ENCODE measurements at places on chromosomes 2 and 18. TPM values are rescaled to one million over a fixed set of nuclear protein-coding genes. Genes with fewer than 3 reads are reported as not detected.

ITGB6 gene
- 0.18 TPM for total RNA-seq

- H3K4me3 ChIP-seq: no peak overlapping the region
- peak overlapping the region; percentile 30 for H3K27ac ChIP-seq
- no peaks in the 10 kb centered on the region for H3K36me3 ChIP-seq
Observed at GRCh38 chr2:48249631-48250473, 280.1 kb upstream of the STON1 start.

REG3A gene
- 8.3 TPM for total RNA-seq

DNA sequence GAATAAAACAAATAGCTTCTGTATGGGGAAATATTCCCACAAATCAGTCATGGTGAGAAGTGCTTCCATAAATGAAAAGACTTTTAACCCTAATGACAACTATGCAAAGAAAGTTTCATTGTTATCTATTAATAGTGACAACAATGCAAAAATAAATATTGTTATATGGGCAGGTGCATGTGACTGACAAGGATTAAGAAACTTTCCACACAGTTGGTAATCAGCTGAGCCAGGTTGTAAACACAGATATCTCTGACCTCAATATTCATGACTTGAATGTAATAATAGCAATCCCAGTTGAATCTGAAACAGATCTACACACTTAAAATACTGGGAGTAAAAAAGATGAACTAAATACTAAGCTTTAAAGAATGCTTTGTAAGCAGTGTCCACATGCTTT lies 517.0 kb upstream of the SOX11 start:
- no peak for DNase-seq
- H3K4me3 ChIP-seq: no peak overlapping the region
- H3K36me3 ChIP-seq: no peaks in the 10 kb centered on the region
- no peak overlapping the region for H3K27ac ChIP-seq
- no peaks in the 10 kb centered on the region for H3K4me1 ChIP-seq

GRCh38 chr2:99707592-99707991 lies 217.8 kb upstream of the REV1 start:
- H3K4me3 ChIP-seq: no peak overlapping the region
- no peaks in the 10 kb centered on the region for H3K36me3 ChIP-seq
- no peak for DNase-seq
- no peak overlapping the region for H3K27ac ChIP-seq

PDK1 gene
- 27.4 TPM for total RNA-seq

- H3K27ac ChIP-seq: no peak overlapping the region
- H3K4me3 ChIP-seq: no peak overlapping the region
- no peaks in the 10 kb centered on the region for H3K27me3 ChIP-seq
- no peaks in the 10 kb centered on the region for H3K36me3 ChIP-seq
- H3K4me1 ChIP-seq: no peaks in the 10 kb centered on the region
Observed at GRCh38 chr2:121721926-121722325, 14.7 kb downstream of the NIFK start.

GRCh38 chr2:18934886-18935285 lies 345.5 kb upstream of the NT5C1B start:
- H3K4me1 ChIP-seq: no peaks in the 10 kb centered on the region
- H3K36me3 ChIP-seq: no peaks in the 10 kb centered on the region
- DNase-seq: no peak
- H3K4me3 ChIP-seq: no peak overlapping the region
- H3K27ac ChIP-seq: no peak overlapping the region
- H3K27me3 ChIP-seq: no peaks in the 10 kb centered on the region

DPP10 gene
- total RNA-seq: not detected

DNA sequence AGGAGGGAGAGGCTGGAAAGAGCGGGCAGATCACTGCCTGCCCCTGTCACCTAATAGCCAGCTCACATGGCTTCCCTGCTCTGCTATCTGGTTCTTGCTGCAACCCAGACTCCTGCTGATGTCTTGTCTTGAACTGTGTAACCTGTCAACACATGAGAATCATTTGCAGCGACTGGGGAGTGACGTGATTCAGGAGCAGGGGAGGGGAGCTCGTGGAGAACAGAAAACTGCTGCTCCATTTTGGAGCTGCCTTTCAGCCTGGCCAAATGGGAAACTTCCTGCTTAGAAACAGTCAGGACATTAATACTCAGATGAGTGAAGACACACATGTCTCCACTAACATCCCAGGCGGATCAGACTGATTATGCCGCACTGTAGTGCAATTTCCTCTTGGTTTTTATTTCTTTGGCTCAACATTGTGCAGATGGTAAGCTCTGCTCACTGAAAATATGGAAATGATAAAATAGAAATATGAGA lies 38.1 kb downstream of the RPL37A start:
- no peaks in the 10 kb centered on the region for H3K36me3 ChIP-seq
- DNase-seq: no peak
- peaks cover 10% of the 10 kb centered on the region for H3K4me1 ChIP-seq
- no peak overlapping the region for H3K4me3 ChIP-seq
- no peaks in the 10 kb centered on the region for H3K27me3 ChIP-seq
- H3K27ac ChIP-seq: peak overlapping the region; percentile 11

DNA sequence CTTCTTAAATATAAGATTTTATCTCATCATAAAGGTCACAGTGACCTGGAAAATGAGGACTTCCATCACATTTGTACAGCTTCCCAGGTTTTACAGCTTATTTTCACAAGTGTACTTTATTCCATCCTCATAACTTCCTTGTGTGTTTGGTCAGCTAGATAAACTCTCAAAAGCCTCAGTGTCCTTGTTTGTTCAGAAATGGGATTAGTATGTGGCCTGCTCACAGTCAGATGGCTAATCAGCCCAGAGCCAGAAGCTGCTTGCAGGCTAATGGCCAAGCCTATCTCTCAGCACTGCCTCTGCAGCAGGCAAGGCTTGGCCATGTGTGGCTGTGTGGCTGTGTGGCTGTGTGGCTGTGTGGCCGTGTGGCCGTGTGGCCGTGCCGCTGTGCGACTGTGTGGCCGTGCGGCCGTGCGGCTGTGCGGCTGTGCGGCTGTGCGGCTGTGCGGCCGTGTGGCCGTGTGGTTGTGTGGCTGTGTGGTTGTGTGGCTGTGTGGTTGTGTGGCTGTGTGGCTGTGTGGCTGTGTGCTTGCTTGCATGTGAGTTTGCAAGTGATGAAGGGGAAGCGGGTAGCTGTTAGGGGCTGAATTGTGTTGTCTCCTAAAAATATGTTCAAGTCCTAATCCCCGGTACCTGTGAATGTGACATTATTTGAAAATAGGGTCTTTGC lies 233.0 kb upstream of the TNP1 start:
- H3K4me3 ChIP-seq: no peak overlapping the region
- H3K27me3 ChIP-seq: peaks cover 2% of the 10 kb centered on the region
- no peak overlapping the region for H3K27ac ChIP-seq
- no peaks in the 10 kb centered on the region for H3K4me1 ChIP-seq
- no peaks in the 10 kb centered on the region for H3K36me3 ChIP-seq
- no peak for DNase-seq

NEURL3 gene
- not detected for total RNA-seq

DNA sequence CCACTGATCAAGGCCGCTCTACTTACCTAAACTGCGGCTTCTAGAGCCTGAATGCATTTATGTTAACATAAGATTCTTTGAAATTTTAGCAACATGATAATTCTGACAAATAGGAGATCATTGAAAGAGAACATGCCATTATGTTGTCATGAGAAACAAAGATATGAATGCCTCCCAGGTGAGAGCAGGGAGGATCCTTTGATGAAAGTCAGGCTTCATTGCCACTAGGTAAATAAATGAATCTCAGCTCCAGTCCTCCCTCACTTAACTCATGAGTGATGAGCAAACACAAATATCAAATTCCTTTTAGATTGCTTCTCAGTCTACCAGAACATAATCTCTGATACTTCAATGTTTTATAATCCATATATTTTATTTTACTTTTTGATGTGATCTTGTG lies 463.2 kb upstream of the CDH7 start:
- H3K27ac ChIP-seq: no peak overlapping the region
- H3K4me1 ChIP-seq: no peaks in the 10 kb centered on the region
- no peaks in the 10 kb centered on the region for H3K36me3 ChIP-seq
- no peak for DNase-seq

DNA sequence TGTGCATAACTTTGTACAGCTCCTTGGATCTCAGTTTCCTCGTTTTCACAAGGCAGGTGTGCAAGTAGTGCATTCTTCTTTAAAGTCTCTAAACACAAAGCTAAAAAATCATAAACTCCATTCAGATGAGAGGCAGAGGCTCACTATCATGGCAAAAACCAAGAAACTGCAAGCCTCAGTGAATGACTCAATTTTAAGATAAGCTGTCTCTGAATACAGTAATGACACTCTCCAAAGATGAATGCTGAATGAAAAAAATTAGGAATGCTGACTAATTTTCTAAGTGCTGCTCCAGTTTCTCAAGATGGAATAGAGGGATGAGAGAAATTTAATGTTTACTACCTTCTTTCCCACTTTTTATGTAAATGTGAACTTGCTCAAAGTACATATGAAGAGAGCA lies 17.2 kb downstream of the B4GALT6 start:
- H3K4me3 ChIP-seq: no peak overlapping the region
- no peak for DNase-seq
- H3K27ac ChIP-seq: no peak overlapping the region
- no peaks in the 10 kb centered on the region for H3K36me3 ChIP-seq

LAMA3 gene
- total RNA-seq: 14.2 TPM

DNA sequence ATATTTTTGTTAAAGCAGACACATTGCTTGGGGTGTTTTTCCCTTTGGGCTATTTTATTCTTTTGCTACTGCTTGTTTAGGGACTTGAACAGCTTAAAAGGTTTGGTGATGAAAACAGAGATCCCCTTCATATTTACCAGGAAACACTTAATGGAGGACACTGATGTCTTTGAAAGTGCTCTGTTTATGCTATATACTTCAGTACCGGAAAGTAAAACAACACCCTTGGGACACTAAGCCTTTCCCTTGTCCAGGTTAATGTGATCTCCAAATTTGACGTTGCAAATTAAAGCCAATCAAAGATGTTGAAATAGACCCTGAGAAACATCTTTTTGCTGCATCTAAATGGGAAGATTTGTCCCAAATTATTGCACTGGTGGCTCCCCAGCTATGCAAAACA lies 564.6 kb upstream of the PKDCC start:
- no peak overlapping the region for H3K27ac ChIP-seq
- no peak for DNase-seq
- no peak overlapping the region for H3K4me3 ChIP-seq
- peaks cover 4% of the 10 kb centered on the region for H3K4me1 ChIP-seq
- H3K36me3 ChIP-seq: no peaks in the 10 kb centered on the region

DNA sequence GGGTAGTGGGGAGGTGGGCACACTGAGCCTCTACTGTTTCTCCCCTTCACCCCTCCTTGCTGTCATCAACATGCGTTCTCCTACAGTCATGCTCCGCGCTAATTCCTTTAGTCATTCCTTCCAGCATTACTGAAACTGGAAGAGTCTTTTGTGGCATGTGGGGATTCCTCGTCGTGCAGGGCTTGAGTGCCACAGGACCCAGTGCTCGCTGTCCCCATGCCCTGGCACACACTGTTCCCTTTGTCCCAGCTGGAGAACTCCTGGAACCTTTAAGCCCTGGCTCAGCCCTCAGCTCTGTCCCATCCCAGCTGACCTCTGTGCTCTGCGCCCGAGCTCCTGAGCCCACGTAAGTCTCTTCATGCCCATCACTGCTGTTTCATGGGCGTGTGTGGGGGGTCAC lies 42.1 kb downstream of the ODC1 start:
- H3K4me1 ChIP-seq: peaks cover 4% of the 10 kb centered on the region
- DNase-seq: no peak
- no peaks in the 10 kb centered on the region for H3K36me3 ChIP-seq

DNA sequence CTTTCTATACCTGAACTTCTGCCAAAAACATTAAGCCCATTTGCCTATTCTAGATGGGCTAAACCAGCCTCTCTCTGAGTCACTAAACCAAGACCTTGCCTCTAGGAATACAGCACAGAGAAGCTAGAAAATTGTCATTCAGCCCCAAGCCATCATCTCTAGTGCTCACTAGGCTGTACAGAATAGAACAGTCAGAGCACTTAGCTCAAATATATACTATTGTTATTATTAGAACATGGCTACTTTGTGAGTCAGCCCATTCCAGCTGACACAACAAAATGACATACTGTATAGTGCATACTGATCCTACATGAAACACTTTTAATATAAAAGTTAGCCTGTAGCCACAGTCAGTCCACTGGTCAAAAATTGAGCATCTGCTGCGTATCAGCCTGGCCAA lies 418.8 kb downstream of the NRXN1 start:
- no peaks in the 10 kb centered on the region for H3K27me3 ChIP-seq
- H3K36me3 ChIP-seq: no peaks in the 10 kb centered on the region
- H3K27ac ChIP-seq: no peak overlapping the region
- H3K4me3 ChIP-seq: no peak overlapping the region
- no peaks in the 10 kb centered on the region for H3K4me1 ChIP-seq

DNA sequence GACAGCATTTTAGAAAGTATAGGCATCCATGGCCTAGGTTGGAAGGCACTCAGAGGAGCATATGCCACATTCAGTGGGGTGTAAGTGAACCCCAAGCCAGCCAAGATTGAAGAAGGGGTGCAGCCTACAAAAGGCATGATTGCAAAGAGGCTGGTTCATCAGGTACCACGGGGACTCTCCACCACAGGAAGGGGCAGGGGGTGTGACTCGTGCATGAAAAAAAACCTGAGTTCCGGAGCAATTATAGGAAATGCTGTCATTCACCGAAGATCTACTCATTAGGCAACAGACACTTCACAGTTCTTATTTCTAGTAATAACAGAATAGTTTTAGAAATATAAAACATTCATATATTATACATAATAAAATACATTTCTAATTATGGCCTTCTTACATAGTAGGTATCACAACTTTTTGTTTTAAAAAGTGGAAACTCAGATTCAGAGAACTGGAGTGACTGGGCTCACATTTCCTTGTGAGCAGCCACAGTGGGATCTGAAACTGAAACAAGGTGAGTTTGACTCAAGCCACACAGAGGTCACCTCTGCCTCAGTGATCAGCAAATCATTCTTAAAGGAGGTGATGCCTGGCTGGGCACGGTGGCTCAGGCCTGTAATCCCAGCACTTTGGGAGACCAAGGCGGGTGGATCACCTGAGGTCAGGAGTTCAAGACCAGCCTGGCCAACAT lies 188.4 kb upstream of the GYPC start:
- no peaks in the 10 kb centered on the region for H3K36me3 ChIP-seq
- H3K27me3 ChIP-seq: no peaks in the 10 kb centered on the region
- no peak overlapping the region for H3K27ac ChIP-seq
- H3K4me1 ChIP-seq: no peaks in the 10 kb centered on the region
- no peak overlapping the region for H3K4me3 ChIP-seq
- no peak for DNase-seq

DNA sequence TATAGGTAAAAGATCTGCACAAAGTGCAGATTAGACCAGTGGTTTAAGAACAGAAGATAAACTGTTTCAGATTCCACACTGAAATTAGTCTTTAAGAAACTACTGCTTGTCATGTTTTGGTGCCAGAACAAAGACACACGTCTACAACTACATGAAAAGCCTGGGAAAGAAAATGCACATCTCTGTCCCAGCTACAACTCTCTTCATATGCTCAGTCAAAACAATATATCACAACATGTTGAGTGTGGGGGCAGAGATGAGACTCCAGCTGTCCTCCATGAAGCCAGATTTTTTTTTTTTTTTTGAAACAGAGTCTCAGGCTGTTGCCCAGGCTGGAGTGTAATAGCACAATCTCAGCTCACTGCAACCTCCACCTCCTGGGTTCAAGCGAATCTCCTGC lies 52.6 kb upstream of the BIN1 start:
- DNase-seq: no peak
- H3K36me3 ChIP-seq: no peaks in the 10 kb centered on the region
- no peak overlapping the region for H3K4me3 ChIP-seq
- H3K27ac ChIP-seq: no peak overlapping the region

Data from aorta (tissue), 5 donors.